ENCODE measurements at places on chromosomes 1 and 21. TPM values are rescaled to one million over a fixed set of nuclear protein-coding genes. Genes with fewer than 3 reads are reported as not detected.

GRCh38 chr1:24567792-24568388 lies 12.0 kb downstream of the NCMAP start:
- DNase-seq: no peak

DNA sequence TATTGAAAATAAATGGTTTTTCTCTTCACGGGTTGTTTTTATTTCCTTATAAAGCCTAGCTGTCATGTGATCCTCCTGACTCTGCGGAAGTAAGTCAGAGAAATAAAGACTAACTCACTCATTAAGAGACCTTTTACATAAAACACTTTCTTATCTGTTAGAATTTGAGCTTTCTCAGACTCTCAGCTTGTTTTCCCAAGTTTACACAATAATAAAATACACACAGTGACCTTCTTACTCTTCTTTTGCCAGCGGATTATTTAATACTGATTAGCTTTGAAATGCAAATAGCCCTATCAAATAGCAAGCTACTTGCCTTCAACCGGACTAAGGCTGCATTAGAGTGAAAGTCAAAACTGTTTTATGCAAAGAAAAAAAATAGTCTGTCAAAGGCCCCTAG lies 45.5 kb upstream of the CXADR start:
- DNase-seq: no peak

- DNase-seq: no peak
These were observed 560.2 kb downstream of the SMYD3 start for GRCh38 chr1:245946905-245947304.

GRCh38 chr1:235006816-235007215 lies 121.8 kb downstream of the TOMM20 start:
- no peak for DNase-seq

HSD3B2 gene
- total RNA-seq: not detected
